ENCODE measurements at places on chromosomes 13 and 19.
A peak's percentile ranks its signal among the peaks of the same experiment; 100 is the strongest.

DNA sequence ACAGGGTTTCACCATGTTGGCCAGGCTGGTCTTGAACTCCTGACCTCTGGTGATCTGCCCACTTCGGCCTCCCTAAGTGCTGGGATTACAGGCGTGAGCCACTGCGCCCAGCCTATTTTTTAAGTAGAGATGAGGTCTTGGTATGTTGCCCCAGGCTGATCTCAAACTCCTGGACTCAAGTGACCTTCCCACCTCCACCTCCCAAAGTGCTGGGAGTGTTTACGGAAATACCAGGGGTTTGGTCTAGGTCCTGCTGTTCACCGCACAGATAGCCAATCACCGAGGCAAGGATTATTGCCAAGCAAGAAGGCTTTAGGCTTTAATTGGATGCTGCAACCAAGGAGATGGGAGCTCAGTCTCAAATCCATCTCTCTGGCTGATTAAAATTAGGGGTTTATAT lies 11.6 kb downstream of the CLEC4G start:
- no peak for DNase-seq

- DNase-seq, result no peak
Observed at GRCh38 chr13:21481359-21481758, 22.3 kb upstream of the ZDHHC20 start.

GRCh38 chr13:98586400-98587345 lies 9.8 kb upstream of the STK24 start:
- no peak for DNase-seq

GRCh38 chr13:98697791-98698190 lies 54.7 kb downstream of the SLC15A1 start:
- no peak for DNase-seq

GRCh38 chr13:48093588-48093987 lies 1.3 kb downstream of the MED4 start:
- DNase-seq, result no peak

DNA sequence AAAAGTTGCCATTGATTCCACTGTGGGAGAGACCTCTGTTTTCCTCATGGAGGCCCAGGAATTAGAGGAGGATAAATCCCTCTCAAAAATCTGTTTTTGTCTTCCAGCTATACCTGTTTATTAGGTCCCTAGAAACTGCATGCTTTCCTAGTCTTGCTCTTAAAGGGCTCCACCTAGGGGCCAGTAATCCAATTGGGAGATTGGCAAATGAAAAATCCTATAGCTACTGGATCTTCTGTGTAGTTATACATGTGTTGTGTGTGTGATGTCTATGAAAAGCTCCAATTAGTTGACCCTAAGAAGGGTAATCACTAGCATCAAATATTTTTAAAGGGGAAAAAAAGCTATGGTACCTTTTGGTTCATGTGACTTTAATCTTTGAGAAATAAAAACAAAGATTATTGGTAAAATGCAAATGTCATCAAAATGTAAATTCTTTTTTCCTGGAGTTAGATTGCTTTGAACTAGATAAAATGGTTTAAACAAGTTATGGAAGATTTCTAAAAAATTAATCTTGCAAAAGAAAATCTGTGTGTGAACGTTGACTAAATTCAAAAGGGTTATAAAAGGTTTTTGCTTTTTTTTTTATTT lies 63.4 kb upstream of the C1QTNF9B start:
- peak; percentile 44 for DNase-seq

DNA sequence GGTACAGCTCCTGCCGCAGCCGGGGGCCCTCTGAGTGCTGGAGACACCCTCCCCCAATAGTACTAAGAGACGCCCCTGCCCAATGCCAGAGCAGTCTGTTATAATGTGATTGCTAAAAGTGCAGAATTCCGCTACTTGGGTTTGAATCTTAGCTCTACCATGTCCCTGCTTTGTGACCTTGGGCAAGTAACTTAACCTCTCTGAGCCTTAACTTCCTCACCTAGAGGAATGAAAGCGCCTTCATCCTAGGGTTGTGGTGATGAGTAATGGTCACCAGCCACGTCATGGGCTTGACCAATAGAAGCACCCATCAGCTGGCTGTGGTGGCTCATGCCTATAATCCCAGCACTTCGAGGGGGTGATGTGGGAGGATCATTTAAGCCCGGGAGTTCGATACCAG lies 6.5 kb downstream of the PLEKHG2 start:
- DNase-seq, result no peak

- DNase-seq, result no peak
Observed at GRCh38 chr13:111518161-111518792, 197.8 kb downstream of the TEX29 start.

- no peak for DNase-seq
Observed at GRCh38 chr13:48955536-48955935, 20.2 kb upstream of the FNDC3A start.

- no peak for DNase-seq
Observed at GRCh38 chr19:41408256-41408655, 10.6 kb downstream of the BCKDHA start.

DNA sequence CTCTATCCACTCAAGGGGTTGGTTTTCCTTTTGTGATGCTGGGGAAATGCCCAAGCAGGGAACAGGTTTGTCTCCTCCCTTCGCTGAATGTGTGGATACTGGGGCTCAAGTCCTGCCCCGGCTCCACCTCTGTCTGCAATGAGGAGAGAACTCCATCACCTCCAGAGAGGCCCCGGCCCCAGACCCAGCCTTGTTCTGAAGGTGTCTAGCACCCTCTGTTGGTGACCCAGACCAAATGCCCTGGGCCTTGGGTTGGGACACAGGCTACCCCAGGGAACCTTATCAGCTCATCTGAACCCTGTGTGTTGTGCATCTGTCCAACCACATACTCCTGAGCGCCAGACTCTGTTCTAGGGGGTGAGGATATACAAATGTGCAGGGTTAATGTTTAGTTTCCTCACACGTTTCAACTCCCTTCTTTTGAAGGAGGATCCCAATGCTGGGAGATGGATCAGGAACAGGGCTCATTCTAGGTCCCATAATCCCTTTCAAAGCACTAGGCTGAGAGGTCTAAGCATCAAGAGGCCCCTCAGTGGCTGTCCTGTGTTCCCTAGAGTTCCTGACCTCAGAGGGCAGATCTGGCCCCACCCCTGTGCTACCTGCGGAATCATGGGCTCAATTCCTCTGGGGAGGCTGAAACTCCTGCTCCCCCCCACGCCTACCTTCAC lies 112.5 kb upstream of the SLC7A1 start:
- DNase-seq, result peak; percentile 72

All from suppressor macrophage treated with lipopolysaccharide for 1 hour (primary cell).